ENCODE measurements at places on chromosomes 4 and X.

- no peak for DNase-seq
Observed at GRCh38 chr4:123114915-123115756, 192.7 kb upstream of the NUDT6 start.

DNA sequence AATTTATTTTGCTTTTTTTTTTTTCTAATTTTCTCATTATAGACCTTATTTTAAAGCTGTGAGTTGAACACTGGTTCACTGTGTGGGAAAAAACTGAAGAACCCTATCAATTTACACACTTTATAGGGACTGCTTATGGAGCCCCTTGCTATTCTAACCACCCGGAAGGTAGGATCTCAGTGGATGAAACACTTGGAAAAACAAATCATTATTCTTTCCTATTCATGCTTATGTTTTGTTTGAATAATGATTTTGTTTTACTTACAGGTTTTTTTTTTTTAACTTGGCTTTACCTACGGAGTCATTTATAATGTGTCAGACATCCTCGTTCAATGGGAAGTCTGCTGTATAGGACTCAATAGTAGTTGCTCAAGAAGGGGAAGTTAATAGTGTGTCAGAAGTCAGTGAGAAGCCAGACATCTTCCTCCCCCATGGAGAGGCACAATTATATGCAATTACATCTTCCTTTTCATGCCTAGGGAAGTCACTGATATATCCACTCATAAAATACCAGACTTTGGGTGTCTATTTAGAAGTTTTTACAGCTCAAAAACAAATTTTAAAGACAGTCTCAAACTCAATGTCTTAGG lies 113.2 kb downstream of the ARSF start:
- DNase-seq: no peak

GRCh38 chr4:75705198-75705977 lies 19.0 kb upstream of the USO1 start:
- DNase-seq: no peak

DNA sequence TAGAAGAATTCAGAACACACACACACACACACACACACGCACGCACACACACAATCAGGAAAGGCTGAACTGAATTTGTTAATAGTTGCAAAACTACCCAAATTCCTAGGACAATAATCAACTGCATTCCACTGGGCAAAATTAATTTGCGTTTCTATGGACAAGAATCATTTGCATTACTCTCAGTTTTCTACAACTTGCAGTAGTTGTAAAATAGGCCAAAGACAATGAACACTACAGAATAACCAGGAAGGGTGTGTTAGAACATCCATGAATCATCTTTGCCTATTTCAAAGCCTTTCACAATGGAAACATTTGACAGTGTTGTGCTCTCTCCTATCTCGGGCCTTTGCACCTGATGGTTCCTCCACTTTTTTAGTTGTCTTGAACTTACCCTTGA lies 77.1 kb upstream of the IGFBP7 start:
- peak; percentile 95 for DNase-seq

DNA sequence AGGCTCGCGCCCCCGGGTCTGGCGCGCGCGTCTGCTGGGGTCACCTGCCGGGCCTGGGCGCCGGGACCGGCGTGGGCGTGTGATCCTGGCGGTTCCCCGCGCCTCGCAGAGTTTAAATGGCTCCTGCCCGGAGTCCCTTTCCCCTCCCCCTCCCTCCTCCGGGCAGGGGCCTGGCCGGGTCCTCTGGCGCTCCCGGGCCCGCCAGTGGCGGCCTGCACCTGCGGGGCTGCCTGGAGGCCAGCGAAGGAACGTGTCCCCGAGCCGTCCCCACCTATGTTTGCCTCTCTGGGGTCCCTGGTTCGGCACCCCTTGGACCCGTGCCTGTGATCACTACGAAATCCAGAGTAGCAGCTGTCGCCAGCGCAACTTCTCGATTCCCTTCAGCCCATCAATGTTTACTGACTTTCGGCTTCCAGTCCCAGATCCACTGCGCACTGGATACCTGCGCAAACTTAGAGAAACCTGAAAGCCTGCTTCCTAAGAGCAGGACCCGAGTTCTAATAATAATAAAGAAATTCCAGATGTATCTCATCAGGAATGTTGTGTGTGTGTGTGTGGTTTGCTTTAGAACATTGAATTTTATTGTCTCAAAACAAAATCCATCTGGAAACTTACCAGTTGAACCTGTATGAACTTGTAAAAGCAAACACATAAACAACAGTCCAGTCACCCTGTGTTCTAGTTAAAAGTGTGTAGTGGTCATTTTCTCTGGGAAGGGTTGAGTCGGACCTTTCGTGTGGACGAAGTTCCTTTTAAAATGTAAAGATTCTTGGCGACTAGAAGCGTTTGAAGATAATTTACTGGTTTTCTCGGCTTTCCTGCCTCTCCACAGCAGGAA lies 788 bp downstream of the SHROOM2 start:
- peak; percentile 28 for DNase-seq

DNA sequence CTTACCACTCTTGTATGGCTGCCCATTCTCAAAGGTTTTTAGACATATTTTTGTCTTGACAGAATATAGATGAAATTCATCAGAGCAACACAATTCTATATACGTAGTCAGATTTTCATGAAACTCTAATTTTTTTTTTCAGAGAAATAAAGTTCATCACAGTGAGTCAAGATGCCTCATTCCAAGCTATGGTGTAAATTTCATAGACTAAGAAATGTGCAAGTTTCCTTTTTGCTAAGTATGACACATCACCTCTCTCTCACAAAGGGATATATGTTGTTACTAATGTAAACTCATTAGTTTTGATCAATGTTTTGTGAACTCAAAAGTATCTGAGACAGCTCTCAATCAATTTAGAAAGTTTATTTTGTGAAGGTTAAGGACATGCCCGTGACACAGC lies 60.4 kb upstream of the ATXN3L start:
- peak; percentile 52 for DNase-seq

DNA sequence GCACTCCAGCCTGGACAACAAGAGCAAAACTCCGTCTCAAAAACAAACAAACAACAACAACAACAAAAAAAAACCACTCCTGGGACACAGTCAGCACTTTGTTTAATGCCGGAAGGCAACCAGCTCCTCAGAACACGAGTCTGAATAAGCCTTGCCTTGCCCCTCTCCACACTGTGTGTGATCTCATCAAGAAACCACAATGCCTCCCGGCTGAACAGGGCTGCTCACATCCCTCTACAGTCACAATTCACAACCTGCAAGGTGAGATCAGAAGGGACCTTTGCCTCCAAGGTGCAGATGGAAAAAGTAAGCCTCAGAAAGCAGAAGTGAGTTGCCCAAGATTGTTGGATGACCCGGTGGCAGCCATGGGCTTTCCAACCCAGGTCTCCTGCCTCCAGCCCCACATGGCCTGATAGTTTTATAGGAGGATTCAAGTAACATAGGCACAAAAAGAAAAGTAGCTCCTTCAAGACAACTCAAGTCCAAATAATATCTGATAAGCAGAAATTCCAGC lies 80.8 kb downstream of the JAKMIP1 start:
- DNase-seq: peak; percentile 3

DNA sequence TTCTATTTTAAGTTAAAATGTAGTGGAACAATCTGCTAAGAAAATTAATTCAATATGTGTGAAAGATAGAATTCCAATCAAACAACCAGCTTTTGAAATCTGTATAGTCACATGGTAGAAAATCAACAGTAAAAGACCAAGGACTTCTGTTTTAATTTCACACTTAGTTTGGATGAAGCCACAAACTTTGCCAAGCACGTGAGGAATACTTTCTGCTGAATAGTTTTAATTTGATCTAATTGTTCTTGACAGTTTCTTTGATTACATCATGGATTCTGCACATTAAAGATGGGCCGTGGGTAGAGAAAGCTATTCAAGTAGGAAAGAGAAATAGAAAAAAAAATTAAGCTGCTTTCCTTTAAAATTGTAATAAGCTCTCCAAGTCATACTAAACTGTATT lies 137.9 kb upstream of the FAM241A start:
- DNase-seq: no peak

DNA sequence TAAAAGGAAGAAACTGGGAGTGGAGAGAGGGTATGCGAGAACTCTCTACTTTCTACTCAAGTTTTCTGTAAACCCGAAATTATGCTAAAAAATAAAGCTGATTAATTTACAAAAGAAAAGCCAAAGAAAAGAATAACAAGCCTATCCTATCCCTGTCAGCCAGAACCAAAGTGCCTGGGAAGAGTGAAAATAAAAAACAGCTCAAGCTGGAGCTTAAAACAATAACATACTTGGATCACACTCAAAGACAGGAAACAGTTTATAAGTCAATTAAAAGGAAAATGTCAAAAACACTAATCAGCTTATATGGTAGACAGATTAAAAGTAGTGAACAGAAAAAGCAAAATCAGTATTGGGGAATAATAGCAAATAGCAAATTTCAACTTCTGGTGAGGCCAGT lies 139.4 kb downstream of the FRYL start:
- no peak for DNase-seq

DNA sequence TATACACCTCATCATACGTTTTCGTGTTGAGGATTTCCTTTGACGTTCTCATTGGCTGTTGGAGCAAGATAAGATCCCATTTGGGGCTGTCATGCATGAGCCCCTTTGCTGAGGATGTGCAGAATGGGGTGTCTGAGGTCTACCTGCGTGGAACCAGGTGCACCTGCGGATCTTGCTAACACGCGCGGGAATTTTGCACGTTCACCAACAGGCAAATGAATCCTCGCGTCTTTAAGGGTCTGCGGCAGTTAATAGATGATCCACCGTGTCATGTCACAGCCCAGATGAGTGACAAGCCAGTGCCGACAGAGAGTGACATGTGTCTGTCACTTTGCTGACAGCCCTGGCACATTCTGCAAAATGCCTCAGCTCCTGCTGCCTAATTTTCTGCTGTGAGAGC lies 56.3 kb upstream of the SHOX start:
- DNase-seq: no peak

DNA sequence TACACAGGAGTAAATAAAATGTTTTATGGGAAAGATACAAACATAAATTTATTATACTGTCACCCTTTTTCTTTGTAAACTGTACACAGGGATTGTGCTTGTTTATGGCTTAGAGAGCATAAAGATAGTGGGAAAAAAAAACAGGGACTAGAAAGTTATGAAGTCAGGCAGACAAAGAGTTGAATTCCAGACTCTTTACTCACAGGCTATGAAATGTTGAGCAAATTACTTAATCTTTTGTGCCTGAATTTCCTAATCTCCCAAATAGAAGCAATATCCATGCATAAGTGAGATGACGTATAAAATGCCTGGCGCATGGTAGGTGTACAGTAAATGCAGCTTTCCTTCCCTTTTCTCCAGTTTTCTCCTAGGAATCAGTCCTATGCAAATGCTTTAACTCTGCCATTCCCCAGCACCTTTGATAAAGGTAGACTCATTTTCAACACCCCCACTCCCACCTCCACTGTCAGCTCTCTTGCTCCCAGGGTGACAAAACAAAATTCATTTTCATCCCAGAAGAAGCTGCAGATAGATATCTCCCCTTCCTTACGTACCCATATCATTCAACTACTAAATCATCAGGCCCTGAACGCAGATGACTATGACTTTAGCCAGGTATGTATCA lies 44.5 kb upstream of the BTC start:
- peak; percentile 74 for DNase-seq

- DNase-seq: no peak
Observed at GRCh38 chr4:11599064-11599463, 170.4 kb upstream of the HS3ST1 start.

DNA sequence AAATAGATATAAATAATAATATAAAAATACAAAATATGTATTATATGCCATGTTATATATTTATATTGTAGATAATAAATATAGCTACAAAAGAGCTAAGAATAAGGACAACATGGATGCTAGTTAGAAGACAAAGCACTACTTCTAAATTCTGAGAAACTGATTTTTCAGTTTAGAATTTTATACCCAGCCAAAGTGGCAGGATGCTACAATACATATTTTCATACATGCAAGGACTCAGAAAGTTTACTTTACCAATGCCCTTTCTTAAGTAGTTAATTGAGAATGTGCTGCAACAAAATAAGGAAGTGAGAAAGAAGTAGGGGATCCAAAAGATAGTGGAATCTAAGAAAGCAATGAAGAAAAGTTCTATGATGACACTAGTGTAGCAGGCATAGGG lies 64.5 kb downstream of the PDE5A start:
- DNase-seq: no peak

DNA sequence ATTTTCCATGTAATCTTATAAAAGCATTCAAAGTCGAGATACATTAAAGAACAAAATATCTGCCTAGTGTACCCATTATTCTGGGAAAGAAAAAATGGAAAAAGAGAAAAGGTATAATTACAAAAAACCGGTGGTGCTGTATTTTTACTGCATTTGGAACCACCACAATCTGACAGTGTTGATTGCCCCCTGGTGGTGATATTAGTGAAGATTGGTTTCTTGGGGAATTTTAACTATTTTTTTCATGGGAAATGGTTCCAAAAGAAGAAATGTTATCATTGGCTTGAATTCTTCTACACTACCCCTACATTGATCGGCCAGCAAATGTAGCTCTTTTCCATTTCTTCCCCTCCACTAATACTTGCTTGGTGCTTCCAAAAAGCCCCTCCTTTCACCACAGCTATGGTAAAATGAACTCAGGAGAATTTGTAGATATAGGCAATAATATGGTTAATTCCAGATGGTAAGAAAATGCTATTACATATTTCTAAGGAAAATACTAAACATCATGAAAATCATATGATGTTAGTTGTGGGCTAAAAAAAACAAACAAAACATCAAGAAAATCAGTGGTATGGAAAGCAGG lies 50.0 kb downstream of the COX18 start:
- DNase-seq: peak; percentile 17

- no peak for DNase-seq
Observed at GRCh38 chr4:74370912-74371311, 6.0 kb downstream of the EREG start.

Measured in foreskin keratinocyte (primary cell).